Ecto neural progenitor cell (in vitro differentiated cells): ENCODE measurements at places on chromosomes 16 and 17.
A peak's percentile ranks its signal among the peaks of the same experiment; 100 is the strongest.

- no peak for DNase-seq
Observed at GRCh38 chr16:49048557-49048956, 233.1 kb downstream of the CBLN1 start.

DNA sequence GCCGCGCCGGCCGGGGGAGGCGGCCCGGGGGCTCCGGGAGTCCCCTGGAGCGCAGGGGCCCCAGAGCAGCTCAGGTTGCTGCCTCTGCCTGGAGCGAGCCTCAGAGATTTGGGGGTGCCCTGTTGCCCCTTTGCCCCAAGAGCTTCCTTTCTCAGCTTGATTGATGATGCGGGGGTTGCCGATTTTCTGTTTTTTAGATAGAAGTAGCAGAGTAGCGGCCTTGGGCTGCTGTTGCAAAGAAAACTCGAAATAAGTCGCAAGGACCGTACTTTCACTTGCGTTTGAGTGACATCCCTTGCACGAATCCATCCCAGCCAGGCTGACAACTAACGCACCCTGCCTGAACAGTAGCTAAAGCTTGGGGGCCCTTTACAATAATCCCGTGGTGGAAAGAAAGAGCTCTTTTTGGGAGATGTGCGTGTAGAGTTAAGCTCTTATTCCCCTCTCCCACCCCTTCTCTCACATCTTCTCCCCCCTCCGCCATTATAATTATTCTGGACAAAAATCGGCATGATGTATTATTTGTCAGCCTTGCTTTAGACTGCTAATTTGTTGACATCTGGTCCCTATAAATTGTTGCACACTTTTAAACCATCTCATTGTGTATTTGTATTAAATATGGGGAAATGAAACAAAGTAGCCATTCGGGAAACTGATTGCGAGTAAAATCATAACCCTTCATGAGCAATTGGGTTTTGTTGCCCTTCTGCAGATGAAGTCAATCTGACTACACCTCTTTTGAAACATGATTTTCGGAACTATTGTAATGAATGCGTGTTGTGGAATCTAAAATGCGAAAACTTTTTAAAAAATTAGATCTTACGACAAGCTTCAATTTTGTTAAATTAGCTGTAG, 873 bp downstream of the USP10 start:
- peak; percentile 53 for DNase-seq

- no peak for DNase-seq
Observed at GRCh38 chr16:56525236-56525635, 5.4 kb upstream of the BBS2 start.

DNA sequence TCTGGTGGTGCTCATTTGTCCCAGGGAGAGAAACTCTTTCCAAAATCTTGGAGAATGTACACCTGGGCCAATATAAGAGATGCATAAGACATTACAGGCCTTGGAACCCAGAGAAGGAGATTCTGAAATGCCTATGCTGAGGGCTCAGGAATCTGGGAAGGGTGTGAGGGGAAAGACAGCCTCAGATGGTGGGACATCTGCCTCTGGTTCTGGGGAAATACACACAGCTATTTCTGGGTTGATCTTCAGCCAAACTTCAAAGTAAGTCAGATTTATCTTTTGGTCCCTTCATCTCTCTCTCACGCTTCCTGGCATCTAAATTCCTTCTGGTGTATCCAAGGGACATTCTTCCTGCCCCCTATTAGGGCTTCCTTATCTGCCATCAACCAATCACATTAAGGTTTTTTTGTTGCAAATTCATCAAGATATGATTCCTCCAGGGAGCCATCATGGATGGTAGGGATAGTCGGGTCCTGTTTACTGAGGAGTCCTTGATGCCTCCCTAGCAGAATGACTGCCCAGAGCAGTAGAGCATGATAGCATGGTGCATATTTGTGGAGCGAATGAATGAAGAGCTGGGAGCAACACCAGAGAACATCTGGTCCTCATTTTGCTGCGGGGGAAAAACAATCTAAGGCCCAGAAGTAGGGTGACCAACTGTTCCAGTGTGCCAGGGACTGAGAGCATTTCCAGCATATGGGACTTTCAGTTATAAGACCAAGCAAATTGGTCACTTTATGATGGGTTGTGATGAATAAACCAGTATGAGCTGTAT, 35.7 kb upstream of the DYNLL2 start:
- no peak for DNase-seq

GRCh38 chr16:62064173-62064572, 27.9 kb upstream of the CDH8 start:
- DNase-seq: no peak

DNA sequence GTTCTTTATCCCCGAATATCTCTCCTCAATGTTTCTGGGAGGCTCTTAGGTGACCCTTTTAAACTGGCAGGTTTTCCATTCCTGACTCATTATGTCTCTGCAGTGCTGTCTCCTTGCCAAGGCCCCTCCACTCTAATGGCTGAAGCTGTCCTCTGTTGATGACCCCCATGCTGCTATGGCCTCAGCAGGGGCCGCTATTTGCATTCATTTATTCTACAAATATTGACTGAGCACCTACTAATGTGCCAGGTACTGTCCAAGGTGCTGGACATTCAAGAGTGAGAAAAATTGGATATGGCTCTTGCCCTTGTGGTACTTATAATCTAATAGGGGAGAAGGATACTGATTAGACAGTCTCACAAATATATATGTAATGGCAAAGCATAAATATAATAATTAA, 55.4 kb downstream of the GP2 start:
- no peak for DNase-seq

- no peak for DNase-seq
Observed at GRCh38 chr16:83722456-83723183, 85.2 kb upstream of the HSBP1 start.

DNA sequence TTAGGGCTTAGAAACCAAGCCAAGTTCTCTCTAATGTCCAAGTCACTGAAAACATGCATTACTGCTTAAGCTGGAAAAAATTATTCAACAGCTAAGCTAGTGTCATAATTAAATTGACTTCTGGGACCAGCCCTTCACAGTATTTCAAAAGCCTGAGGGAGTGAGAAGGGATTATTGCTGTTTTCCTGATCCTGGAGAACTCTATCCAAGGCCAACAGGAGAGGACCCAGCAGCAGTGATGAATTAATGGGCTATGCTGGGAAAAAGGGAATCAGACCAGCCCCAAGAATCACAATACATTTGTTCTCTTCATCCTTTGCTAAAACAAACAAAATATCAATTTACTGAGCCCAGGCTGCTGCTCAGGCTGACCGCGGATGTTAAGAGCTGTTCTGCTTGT, 34.5 kb upstream of the CLEC3A start:
- no peak for DNase-seq
